ENCODE measurements at places on chromosomes 7 and 10.

DNA sequence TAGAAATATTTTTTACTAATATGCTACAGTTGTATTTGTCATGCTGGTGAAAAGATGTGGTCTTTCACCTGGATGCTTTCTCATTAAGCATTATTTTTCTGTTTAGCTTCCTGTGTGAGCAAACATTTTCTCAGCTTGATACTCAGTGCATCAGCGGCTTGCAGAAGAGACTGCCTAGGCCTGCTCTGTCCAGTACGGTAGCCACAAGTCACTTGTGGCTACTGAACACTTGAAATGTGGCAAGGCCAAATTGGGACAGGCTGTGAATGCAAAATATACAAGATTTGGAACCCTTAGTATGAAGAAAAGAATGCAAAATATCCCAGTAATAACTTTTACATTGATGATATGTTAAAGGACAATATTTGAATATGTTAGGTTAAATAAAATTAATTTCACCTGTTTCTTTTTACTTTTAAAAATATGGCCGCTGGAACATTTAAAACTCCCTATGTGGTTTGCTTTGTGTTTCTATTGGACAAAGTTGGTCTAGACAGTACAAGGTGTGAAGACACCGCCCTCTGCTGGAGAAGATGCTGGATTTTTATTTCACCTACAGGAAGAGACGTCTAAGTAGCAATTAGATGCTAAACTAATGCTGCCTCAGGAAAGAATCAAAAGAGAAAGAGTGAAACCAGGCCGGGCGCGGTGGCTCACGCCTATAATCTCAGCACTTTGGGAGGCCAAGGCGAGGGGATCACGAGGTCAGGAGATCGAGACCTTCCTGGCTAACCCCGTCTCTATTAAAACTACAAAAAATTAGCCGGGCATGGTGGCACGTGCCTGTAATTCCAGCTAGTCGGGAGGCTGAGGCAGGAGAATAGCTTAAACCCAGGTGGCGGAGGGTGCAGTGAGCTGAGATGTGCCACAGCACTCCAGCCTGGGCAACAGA is 5.3 kb downstream of the SRGN start:
- peak; percentile 93 for DNase-seq

DNA sequence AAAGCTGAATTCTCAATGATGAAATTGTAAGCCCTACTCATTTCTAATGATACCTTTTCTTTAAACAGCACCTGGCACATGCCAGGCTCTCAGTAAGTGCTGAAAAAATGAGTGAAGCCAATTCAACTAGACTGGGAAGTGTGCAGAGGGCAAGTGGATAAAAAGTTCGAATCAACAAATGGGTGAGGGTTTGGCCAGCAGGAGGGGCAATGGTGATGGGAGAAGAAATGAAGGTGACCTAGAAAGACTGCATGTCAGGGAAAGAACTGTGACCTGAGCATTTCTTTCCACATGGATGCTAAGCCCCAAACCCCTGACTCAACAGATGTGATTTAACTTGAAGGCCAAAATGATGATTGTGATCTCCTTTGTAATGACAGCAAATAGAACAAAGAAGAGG is 54.6 kb downstream of the DKK1 start:
- DNase-seq = no peak

DNA sequence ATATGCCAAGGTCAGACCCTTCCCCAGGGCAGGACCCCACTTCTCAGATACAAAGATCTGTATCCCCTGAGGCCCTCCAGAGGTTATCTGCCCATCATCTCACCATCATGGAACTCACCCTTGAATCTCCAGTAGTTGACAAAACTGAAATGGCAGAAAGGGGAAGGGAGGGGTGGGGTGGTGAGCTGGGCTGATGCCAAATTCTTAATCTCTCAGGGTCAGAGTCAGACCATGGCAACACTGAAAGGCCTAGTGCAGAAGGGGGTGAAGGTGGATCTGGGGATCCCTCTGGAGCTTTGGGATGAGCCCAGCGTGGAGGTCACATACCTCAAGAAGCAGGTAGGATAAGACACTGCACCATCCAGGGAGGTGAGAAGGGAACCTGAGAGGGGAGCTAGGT is 3.1 kb downstream of the CNPY4 start:
- no peak for DNase-seq

DNA sequence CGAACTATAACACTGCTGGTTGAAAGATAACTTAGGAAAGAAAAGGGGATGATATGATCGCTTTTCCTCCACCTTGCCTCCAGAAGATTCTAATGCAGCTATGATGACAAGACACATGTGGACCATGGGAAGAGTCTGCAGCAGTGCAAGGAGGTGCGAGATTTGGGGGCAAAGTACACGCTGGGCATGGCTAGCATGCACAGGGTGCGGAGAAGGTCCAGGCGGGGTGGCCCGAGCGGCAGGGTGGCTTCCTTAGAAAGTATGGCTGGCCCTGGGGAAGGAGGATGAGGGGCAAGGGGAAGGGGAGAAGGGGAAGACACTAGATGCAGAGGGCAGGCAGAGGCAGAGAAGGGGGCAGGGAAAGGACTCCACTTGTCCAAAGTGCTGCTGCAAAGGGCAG is 15.6 kb downstream of the ATXN7L1 start:
- no peak for DNase-seq

DNA sequence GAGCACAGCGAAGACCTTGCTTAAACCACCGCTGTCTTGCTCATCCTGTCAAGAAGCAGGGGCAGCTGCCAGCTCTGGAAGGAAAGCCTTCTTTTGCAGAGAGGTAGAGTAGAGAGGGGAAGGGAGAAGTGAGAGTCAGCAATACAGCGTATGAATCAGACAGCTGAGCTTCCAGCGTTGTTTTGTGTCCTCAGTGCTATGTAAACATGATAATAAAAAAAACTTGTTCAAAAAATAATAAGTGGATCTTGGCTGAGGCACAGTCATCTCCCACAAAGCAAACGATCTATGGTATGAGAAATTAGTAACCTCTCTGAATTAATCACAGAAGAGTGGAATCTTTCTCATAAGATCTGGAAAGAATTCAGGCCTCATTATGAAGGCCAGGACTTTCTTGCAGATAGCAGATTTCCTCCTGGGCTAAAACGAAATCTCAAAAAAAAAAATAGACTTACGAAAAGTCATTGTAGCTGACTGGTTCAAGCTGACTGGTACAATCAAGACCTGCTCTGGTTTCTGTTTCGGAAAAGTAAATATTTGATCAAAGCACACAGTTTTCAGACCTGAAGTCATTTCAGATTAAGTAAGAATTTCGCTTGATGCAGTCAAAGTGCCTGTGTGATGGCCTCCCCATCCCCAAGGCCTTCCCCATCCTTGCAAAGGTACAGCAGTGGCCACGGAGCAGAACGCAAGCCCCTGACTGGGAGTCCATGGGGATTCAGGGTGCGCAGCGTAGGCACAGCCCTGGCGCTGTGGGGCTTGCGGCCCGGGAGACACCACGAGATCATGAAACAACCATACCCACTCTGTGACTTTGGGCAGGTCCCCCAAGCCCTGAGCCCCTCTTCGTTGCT is 29.4 kb downstream of the CHST15 start:
- DNase-seq = no peak

GRCh38 chr10:23399701-23400144 is 39.2 kb upstream of the OTUD1 start:
- no peak for DNase-seq

GRCh38 chr7:28986765-28987110 is 28.6 kb upstream of the TRIL start:
- DNase-seq = no peak

DNA sequence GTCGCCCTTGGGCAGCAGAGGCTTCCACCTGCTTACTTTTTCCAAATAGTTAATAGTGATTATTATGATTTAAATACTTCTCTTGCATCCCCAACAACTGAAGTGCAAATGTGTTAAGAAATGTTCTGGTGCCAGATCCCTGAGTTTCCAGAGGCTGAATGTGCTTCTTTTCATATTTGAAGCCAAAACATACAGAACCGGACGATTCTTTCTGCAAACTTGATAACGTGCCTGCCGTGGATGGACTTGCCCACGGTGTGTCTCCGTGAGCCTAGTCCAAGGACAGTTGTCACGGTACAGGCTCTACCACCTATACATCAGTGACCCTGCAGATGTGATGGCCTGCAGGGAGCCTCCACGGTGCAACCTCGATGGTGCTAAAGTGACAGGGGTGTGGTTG is 198.6 kb upstream of the LYZL2 start:
- no peak for DNase-seq

DNA sequence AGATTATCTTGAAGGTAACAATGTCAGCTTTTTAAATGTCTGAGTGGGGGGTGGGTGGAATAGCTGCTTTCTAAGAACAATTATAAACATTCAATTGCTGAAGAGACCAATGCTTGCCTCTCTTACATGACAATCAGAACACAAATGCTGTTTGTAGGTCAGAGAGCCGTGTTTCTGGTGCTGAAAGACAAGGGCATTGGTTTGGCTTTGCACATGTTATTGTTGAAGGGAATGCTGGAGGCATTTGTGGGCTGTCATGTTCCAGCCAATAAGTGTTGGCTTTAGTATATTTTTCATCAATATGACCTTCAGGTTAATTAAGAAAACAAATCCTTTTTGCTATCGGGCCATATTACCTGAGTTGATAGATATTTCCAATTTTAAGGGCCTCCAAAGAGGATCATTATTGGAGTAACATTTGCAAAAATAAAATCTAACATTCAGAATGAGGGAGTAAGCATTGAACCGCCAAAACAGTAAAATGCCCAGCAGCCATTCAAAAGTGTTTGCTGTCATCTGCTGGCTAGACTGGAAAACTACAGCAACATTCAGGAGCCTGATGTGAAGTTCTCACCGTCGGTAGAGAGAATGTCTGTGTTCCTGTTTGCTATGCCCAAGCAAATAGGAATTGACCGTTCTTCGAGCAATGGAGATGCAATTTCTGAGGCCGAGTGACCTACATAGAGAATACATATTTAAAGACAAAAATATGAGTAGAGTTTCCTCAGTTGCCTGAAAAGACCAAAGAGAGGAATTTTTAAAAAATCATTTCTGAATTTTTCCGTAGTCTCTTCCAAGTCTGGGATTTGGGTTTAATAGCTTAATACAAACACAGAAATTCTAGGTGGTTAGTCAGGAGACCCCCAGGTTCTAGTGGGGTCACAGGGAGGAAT is 118.9 kb downstream of the APBB1IP start:
- DNase-seq = peak; percentile 12

- DNase-seq = no peak
Observed at GRCh38 chr7:39845006-39845405, 105.0 kb upstream of the CDK13 start.

DNA sequence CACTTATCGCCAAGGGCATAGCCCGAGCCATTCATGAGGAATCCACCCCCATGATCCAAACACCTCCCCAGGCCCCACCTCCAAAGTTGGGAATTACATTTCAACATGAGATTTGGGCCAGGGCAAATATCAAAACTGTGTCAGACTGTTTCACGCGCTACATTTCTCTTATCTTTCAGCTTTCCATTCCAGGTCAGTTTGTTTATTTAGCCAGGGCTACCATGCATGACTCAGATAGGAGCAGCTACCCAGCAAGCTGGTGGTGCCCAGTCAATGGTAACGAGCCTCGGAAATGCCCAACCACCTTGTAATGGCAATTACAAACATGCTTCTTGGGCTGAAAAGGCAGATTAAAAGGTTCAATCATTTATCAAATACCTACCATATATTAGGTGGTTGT is 43.6 kb upstream of the BAMBI start:
- DNase-seq = no peak

DNA sequence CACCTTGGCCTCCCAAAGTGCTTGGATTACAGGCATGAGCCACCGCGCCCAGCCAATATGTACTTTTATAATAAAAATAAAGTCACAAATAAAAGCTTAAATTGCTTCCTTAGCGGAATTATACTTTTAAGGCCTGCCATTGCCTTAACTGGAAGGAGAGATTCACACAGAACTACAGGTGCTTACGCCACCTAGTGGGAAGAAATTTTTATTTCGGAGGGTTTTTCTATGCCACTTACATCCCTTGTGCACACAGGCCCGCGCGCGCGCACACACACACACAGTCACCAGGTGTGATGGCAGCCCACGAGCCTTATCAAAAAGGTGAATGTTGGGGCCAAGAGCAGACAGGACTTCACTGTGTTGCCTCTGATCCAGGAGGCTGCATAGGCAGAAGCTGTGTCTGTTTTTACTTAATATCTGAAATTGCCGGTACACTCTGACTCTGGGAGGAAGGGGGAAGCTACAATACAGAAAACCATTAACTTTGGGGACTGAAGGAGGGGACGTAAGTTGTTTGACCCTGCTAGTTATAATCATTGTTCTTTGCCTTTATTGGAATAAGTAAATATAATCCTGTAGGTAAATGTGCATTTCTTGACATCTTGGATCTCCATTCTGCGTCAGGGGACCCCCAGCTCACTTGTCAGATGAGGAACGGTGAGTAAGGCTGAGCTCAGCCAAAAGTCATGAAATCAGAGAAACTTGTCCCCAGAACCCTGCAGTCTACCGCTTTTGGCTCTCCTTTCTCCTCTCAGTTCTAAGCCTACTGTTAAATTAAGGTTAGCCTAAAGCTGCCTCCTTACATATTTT is 87.1 kb downstream of the SLC16A9 start:
- DNase-seq = peak; percentile 56

DNA sequence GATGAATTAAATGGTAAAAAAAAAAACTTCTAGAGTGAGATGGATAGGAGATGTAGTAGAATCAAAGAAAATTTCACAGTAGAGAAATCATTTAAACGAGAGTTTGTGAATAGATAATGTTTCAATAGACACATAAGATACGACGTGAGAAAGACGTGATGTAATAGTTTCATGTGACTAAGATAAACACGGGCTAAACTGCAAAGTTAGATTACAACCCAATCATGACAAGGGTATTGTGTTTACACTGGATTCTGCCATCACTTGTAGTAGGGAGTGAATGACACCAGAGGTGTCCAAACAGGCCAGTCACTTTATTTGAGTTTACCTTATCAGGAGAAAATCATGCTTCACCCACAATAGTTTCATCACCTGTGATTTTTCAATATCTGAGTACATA is 21.6 kb downstream of the SEMA3D start:
- DNase-seq = no peak

- DNase-seq = no peak
Observed at GRCh38 chr7:34136698-34137097, 231.4 kb downstream of the BMPER start.

GRCh38 chr10:5542100-5542499 is 17.3 kb downstream of the CALML3 start:
- DNase-seq = no peak

- no peak for DNase-seq
Observed at GRCh38 chr10:4459531-4459930, 366.5 kb upstream of the AKR1E2 start.

DNA sequence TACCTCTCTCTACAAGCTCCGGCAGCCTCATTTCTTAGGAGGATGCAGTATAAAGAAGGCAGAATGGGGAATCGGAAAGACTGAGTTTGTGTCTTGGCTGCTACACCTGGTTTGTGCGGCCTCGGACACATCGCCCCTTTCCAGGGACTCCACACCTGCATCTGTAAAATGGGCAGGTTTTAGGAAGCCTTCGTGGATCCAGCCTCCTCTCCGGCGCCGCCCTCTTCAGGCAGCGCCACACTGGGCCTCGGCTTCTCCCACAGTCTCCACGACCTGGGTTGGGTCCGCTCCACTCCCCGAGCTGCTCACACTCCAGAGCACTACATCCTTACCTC is 341 bp downstream of the GOT1 start:
- no peak for DNase-seq
